ENCODE measurements at places on chromosomes 2 and 18.

DNA sequence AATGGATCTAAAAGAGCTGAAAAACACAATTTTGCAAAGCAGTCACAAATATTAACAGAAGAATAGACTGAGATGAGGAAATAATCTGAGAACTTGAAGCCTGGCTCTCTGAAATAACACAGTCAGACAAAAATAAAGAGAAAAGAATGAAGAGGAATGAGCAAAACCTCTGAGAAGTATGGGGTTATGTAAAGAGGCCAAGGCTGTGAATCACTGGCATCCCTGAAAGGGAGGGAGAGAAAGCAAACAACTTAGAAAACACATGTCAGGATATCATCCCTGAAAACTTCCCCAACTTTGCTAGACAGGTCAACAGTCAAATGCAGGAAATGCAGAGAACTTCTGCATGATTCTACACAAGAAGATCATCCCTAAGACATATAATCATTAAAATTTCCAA lies 73.5 kb upstream of the LHCGR start:
- DNase-seq, result no peak

GRCh38 chr2:241314226-241315092 lies 1.0 kb downstream of the HDLBP start:
- DNase-seq, result peak; percentile 7

- DNase-seq, result no peak
These were observed 245.1 kb downstream of the SCG2 start for GRCh38 chr2:223357076-223357475.

GRCh38 chr2:85579266-85579935 lies 2.0 kb downstream of the VAMP8 start:
- DNase-seq, result no peak

DNA sequence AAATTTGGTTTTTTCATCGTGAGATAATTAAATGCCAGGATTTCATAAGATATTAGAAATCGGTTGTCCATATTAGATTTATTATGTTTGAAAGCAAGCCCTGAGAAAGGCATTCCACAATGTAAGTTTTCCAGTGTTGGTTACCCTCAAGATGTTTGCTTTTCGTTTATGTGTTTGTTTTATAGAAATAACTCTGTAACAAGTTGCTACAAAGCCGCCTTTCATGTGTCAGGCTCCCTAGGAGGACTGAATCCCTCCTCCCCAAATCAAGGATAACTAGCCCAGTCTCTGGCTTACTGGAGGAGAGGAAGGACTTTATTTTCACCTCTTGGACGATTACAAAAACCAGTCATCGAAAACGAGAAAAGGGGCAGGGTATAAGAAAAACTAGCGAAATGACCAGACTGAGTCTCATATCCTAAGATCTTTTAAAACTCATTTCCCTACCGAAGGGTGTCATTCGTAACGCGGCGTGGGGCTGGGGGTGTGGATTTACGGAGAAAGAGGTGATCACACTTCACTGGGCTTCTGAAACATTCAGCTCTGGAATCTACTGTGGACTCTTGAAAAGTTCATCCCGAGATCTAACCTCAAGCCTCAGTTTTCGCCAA lies 1.0 kb upstream of the PEX13 start:
- no peak for DNase-seq

DNA sequence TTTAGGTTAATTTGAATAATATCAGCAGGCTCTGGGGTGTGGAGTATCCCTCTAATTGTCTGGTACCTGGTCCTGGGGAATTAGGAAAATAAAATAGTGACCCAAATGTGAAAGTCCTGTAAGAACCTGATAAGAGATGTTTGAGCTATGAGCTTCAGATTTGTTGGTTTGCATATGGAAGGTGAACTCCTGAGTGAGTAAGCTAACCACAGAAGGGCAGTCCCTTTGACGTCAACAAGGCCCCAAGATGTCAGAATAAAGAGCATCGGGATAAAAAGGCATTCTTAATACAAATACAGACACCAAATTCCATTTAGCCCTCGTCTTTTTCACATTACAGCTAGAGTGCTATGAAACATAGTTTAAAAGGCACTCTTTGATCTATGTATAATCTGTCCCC lies 1366.3 kb upstream of the TMEFF2 start:
- no peak for DNase-seq

DNA sequence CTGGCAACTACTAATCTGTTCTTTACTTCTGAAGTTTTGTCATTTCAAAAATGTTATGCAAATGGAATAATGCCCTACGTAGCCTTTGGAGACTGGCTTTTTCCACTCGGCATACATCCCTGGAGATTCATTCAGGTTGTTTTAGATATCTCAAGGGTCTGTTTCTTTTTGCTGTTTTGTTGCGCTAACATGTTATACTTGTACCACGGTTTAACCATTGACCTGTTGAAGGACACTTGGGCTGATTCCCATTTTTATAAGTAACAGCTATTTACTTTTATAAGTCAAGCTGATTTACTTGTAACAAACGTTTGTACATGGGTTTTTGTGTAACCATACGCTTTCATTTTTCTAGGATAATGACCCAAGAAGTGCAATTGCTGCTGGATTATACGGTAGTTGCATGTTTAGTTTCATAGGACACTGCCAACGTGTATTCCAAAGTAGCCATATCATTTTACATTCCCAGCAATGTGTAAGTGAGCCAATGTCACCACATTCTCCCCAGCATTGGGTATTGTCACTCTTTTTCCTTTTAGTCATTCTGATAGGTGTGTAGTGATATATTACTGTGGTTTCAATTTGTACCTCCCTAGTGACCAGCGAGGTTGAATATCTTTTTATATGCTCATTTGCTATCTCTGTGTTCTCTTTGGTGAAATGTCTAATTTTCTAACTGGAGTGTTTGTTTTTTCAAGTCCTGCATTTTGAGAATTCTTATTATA lies 36.5 kb upstream of the STAT4 start:
- no peak for DNase-seq

DNA sequence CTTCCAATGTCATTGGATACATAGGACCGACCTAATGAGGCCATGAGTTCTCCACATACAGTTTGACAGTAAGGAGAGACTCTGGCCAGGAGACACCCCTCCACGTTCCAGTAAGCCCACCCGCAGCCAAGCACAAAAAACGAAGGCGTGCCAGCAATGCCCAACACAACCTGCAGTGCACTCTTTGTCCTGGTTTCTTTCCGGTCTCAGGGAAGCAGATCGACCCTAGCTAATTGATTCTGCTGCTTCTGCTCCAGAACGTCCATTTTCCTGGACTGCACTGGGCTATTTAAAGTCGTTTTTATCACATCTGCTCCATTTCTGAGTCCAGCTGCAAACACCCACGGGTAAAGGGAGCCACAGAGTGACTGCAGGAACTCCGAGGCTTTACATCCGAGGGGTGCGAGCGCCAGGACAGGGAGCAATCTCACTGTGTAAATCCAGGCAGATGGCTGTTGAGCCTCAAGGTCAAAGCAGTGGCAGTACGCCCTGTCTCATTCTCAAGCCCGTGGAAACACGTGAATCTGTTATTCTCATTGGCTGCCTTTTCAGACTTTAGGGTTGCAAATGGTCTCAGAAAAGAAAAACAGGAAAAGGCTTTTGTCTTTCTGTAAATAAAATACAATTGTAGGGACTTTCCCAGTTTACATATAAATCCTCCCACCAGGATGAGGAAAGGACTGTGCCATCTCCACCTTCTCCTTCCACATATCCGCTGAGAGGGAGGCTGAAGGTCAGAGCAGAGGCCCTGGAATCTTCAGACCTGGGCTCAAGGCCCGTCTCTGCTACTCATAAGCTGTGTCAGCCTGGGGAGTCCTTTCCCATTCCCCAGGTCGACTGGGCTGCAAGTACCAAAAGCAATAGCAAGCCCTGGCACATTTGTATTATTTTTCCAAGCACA lies 40.7 kb downstream of the TMEM163 start:
- no peak for DNase-seq

DNA sequence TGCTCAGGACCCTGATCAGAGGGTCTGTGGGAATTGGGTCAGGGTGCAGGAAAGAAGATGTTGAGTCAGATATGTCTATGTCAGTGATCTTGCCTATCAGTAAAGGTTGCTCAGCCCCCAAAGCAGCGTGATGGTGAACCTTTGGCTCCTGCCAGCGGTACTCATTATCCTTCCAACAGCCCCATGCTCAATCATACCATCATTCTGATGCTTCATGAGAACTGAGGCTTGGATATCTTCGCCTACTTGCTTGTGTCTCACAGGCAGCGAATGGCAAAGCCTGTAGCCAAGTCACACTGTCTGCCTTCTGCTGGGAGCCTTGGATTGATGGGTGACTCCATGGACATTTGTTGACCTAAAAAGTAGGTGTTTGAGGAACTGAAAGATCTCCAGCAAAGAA lies 19.0 kb upstream of the TMEM214 start:
- no peak for DNase-seq

GRCh38 chr2:241425368-241425767 lies 69.3 kb downstream of the FARP2 start:
- DNase-seq, result no peak

DNA sequence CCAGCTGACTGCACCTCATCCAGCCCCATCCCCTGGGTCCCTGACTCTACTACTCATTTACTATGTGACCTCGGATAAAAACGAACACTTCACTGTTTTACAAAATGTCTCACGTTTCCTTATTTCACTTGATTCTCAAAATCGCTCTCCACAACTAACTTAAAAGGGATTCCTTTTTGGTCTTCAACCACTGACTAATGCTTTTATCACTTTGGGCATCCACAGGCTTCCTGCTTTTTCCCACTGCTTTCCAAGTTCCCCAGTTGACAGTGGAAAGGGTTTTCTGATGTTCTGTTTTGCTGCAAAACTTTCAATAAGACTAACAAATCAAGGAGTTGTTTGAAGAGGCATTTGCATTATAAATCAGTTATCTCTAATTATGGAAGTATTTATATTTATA lies 24.1 kb downstream of the EIF2AK3 start:
- DNase-seq, result no peak

- DNase-seq, result no peak
These were observed 271.8 kb downstream of the SUCLG1 start for GRCh38 chr2:84187258-84187657.

DNA sequence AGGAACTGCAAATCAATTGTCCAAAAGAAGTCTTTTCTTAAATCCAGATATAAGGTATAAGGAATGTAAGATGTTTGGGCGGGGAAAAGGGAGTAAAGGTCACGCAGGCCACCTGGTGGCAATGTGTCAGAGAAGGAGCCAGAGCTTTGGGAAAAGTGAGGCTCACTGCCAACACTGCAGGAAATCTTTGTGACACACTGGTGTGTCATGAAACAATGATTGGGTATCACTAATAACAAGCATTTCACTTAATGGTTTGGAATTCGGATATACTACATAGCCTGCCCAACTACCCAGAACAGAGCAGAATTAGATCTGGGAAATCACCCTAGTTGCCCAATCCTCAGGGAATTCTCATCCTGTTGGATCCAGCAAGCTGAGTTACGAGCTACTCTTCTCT lies 61.0 kb downstream of the RBMS1 start:
- no peak for DNase-seq

DNA sequence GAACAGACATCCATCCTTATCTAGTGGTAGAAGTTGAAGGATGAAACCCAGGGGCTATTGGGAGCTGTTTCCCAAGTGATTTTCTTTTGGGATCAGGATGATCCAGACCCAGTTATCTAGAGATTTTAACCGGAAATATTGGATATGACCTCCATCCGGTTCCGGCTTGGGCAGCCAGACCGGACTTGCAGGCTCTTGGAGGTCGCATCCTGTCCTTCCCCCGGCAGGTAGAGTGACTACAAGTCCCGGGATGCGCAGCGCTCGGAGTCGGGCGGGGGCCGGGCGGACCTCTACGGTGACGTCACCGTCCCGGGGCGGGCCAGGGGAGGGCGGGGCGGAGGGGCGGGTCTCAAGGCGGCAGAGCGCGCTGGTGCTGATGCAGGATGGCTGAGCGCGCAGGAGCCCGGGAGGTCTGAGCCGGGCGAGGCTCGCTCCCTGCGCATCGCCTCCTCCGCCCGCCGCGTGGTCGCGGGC lies at the start of gene KIF5C:
KIF5C (plus strand) TSS at position 360 of the 474 bp plus-strand sequence. CDS start 391 bp downstream, outside the sequence.
- DNase-seq, result peak; percentile 89

GRCh38 chr2:42769583-42770287 lies 5.8 kb upstream of the OXER1 start:
- no peak for DNase-seq

GRCh38 chr2:3207091-3207491 lies 170.5 kb downstream of the EIPR1 start:
- no peak for DNase-seq

DNA sequence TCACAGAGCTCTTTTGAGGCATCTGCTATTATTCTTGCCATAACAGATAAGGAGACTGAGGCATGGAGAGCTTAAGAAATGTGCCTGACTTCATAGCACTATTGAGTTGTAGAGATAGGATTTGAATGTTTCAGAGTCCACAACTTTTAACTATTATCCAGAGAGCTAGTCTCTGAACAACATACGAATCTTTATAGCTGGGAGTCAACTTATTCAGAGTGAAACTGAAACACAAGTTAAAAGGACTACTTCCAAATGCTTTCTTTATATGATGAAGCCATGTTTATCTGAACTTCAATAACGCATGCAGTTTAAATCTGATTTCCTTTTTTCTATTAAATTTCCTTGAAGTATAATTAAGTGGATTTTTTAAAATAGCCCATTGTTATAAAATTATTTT lies 268.8 kb downstream of the IKZF2 start:
- DNase-seq, result no peak

DNA sequence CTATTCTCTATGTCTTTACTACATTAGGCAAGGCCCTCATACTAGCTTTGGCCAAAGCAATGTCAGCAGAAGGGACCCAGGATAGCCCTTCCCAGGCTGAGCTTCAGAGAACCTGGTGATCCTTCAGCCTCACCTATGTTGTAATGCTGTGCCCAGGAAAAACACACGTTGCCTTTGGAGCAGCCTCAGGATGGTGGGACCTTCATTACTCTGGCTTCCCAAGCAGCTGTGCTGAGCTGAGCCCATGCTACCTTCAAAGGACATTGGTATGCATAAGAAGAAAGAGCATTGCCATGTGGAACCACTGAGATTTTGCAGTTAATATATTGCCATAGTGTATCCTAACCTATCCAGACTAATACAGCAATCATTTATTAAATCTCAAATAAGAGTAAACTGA lies 756.4 kb upstream of the ID2 start:
- no peak for DNase-seq

- DNase-seq, result no peak
These were observed 196.6 kb upstream of the SALL3 start for GRCh38 chr18:78782951-78783563.
